ENCODE measurements at places on chromosomes 7 and 10. TPM values are rescaled to one million over a fixed set of nuclear protein-coding genes. Genes with fewer than 3 reads are reported as not detected.

The POLR2J2 gene
- 15.3 TPM for total RNA-seq

The DRGX gene
- total RNA-seq: not detected

The CYP2W1 gene
- not detected for total RNA-seq

The ZNF804B gene
- total RNA-seq: 9.7 TPM

The RAMP3 gene
- total RNA-seq: 8.1 TPM

The ABCF2 gene
- total RNA-seq: 27.9 TPM

The CYP3A5 gene
- total RNA-seq: 0.63 TPM

The CD36 gene
- total RNA-seq: 12.2 TPM

The DGKB gene
- 9.4 TPM for total RNA-seq

The ASCC1 gene
- 38.2 TPM for total RNA-seq

The FAM131B gene
- 99.5 TPM for total RNA-seq

The NXPH1 gene
- 33.5 TPM for total RNA-seq

The NEUROG3 gene
- total RNA-seq: not detected

The CHST3 gene
- total RNA-seq: 7.8 TPM

The ABCB1 gene
- total RNA-seq: 7.8 TPM

The STEAP1B gene
- 1.9 TPM for total RNA-seq

The CREB5 gene
- total RNA-seq: 22.8 TPM

The TAS2R5 gene
- total RNA-seq: 13.5 TPM

The COL1A2 gene
- total RNA-seq: 37.6 TPM

The PRSS37 gene
- not detected for total RNA-seq

The TRIM50 gene
- total RNA-seq: not detected

The LYZL2 gene
- total RNA-seq: not detected

The IGF2BP3 gene
- 61.0 TPM for total RNA-seq

The ZC3HAV1L gene
- 16.0 TPM for total RNA-seq

The MYOZ1 gene
- total RNA-seq: not detected

The TCERG1L gene
- 1.3 TPM for total RNA-seq

The ARHGEF35 gene
- total RNA-seq: 1.6 TPM

The AKR1D1 gene
- total RNA-seq: not detected

The PTPN20 gene
- total RNA-seq: 17.5 TPM

The OGDHL gene
- total RNA-seq: 7.5 TPM
